Activated CD4-positive, alpha-beta T cell treated with anti-CD3 and anti-CD28 coated beads, Interleukin-2, amount 50 U/mL, for 4 hours (primary cell): ENCODE measurements at places on chromosomes 5 and 9.
A peak's percentile ranks its signal among the peaks of the same experiment; 100 is the strongest.

DNA sequence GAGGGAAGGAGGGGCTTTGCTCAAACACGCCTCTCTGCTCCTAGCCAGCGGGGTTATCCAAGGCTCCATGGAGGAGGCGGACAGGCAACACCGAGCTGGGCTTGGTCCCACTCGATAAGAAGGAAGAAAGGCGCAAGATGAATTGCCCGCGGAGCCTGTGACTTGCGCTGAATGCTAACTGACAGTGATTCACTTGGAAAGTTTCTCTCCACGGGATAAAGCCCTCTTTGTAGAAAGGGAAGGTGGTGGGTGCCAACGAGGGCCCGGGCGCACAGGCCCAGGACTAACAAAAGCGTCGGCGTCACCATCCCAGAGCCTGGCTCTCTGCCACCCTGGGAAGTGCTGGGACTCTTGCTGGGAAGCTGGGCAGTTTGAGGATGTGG lies 76.0 kb downstream of the VAV2 start:
- no peak for DNase-seq

GRCh38 chr9:77841739-77842386 lies 189.7 kb downstream of the GNAQ start:
- no peak for DNase-seq

DNA sequence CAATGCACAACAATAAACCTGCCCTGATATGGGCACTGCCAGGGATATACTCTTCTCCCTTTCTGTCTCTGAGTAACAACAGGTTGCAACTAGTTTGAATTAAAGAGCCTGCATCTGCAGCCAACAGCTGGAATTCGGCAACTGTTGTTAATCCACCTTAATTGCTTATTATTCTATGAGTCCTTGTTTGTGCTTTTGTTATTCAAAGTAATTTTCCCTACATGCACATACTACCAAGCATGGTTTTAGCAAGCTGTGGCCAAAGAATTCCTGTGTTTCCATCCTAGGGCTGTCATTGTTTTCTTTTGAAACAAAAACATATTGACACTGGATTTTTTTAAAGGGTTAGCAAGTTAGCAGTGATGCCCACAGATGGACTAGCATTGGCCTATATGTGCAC lies 171.5 kb downstream of the EFNA5 start:
- no peak for DNase-seq

- no peak for DNase-seq
These were observed 26.4 kb downstream of the ANXA1 start for GRCh38 chr9:73178044-73178443.

DNA sequence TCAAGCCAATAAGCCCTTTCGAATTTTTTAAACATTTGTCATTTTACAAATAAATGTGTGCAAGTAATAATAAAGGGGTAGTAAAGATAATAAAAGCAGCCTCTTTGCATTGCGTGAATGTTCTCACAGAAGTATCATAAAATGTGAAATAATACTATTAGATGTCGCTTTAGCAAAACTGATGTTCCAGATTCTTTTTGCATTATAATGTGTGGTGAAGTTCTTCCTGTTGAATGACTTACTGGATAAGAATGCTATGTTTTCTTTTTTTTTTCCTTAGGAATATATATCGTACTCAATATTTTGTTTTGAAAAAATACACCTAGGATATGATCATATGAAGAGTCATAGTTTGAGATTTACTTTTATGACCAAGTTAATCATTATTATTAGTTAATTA lies 85.2 kb upstream of the CDH12 start:
- no peak for DNase-seq

GRCh38 chr5:147515269-147515668 lies 5.4 kb upstream of the DPYSL3 start:
- no peak for DNase-seq

DNA sequence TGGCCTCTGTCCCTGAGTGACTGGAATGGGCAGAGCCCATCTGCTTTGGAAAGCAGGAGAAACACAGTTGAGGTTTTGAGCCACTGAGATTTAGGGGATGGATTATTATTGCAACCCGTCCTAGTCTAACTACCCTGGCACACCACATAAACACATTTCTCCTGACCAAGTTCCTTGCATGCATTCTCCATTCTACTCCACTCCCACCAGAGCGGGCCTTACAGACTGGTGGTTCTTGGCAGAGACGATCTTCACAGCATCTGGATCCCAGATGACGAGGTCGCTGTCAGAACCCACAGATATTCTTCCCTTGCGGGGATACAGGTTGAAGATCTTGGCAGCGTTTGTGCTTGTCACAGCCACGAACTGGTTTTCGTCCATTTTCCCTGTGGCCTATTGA lies 111.0 kb downstream of the DPYSL3 start:
- no peak for DNase-seq

GRCh38 chr9:10604927-10605326 lies 7.9 kb downstream of the PTPRD start:
- DNase-seq: no peak

DNA sequence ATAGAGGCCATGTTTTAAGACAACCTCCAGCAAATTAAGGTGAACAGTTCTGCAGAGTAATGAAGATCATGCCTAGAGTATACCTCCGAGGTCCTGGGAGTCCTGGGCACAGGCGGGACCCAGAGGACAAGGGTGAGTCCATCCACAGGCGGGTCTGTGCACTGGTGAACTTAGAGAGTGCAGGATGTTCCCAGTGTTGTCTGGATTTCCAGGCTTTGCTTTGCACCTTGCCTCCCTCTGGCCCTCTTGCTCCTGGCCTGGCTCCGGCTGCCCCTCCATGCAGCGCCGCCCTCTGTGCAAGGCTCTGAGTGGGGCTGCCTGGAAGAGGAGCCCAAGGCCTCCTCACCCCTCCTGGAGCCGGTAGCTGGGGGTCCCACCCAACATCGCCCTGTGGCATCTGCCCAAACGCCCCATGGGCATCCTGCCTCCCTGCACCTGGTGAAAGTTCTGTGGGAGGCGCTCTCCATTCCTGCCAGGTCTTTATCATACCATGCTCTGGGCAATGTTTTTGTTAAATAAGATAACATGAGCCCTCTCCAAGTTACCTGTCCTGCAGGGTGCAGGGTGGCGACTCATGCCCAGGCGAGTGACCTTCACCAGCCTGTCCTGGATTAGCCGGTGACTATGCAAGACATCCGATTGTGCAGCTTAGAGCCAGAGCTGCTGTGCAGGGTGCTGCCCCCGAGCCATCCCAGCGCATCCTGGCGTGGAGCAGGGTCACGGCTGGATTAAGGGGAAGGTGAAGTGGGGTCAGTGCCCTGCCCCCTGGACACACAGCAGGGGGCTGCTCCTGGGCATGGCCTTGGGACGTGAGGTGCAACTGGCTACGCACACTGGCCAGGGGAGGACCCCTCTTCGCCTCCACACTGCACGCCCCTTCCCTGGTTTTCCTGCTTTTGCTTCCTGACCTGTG lies 41.3 kb upstream of the LPCAT1 start:
- no peak for DNase-seq

DNA sequence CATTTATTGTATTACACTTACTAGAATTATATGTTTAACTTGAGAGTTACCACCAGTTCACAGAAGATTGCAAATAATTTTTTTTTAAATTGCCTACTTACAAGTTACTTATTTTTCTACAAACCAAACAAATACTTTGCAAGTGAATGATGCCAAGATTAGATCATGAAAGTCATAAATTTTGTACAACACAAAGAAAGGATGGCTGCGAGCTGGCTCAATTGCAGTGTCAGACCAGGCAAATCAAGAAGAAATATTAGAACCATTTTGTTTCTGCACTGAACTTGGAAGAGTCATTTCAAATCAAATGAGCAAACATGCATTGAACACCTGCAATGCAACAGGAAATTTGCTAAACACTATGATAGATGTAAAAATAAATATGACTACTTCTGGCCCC lies 97.3 kb downstream of the PLCXD3 start:
- no peak for DNase-seq

GRCh38 chr9:652914-653313 lies 188.6 kb upstream of the DMRT1 start:
- no peak for DNase-seq

GRCh38 chr5:133950821-133951612 lies 17.4 kb downstream of the C5orf15 start:
- DNase-seq: no peak

GRCh38 chr9:20070336-20070735 lies 281.5 kb upstream of the SLC24A2 start:
- no peak for DNase-seq

DNA sequence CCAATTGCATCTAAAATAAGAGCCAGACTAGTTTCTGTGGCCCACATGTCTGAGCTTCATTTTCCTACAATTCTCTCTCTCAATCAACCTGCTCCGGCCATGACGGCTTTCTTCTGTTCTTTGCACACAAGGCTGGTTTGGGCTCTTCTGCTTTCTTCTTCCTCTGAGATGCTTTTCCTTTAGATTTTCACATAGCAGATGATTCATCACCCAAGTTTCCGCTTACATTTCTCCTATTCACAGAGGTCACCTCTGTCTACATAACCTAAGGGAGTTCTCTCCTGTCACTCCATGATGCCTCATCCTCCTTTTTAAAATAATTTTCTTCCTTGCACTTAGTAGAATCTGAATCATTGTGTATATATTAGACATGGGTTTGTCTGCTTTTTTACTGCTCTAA lies 334.6 kb upstream of the TUSC1 start:
- no peak for DNase-seq

- no peak for DNase-seq
These were observed 726.4 kb upstream of the TYRP1 start for GRCh38 chr9:11966786-11967185.

GRCh38 chr5:141512911-141513626 lies 24.2 kb downstream of the PCDHGC5 start:
- peak; percentile 19 for DNase-seq

- no peak for DNase-seq
These were observed 33.2 kb downstream of the IDNK start for GRCh38 chr9:83656032-83656680.

GRCh38 chr9:107033966-107034365 lies 171.0 kb downstream of the ZNF462 start:
- no peak for DNase-seq

DNA sequence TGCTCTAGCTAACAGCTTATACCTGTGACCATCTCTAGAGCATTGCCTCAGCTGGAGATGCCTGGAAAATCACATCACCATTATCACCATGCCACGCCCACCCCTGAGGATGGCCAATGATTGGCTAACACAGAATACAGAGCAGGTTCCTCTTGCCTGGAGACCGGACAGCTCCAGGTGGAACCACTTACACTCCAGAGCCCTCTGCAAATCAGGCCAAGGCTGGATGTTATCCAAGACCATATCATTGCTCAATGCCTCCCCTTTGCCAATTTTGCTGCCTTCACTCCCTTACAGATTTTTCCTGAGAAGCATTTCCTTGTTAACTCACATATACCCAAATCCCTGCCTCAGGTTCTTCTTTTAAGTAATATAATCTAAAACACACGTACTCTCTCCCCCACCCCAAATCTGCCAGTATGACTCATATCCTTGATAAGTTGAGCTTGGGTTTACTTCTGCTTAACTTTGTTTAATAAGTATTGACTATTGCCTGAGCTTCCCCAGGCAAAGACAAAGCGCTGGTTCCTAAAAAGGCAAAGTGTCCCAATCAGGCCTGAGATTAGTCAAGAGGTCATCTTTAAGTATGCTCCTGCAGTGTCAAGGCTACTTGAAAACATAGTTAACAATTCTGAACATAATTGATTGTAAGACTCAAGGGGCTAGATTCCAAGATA lies 309.6 kb downstream of the EPB41L4A start:
- no peak for DNase-seq

GRCh38 chr5:57845025-57845424 lies 362.4 kb upstream of the ACTBL2 start:
- DNase-seq: no peak

DNA sequence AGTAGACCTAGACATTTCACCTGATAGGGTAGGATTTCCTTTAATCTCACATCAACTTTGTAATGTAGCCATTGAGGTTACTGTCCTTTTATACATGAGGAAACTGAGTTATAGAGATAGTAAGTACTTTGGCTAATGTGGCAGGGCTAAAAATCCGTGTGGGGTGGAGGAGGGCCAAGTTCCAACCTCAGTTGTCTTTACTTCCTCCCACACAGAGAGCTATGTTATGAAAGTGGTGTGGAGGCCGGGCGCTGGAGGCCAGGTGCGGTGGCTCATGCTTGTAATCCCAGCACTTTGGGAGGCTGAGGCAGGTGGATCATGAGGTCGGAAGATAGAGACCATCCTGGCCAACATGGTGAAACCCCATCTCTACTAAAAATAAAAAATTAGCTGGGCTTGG lies 173.3 kb downstream of the PALM2AKAP2 start:
- no peak for DNase-seq

GRCh38 chr9:83665580-83666200 lies 42.1 kb downstream of the UBQLN1 start:
- DNase-seq: no peak

DNA sequence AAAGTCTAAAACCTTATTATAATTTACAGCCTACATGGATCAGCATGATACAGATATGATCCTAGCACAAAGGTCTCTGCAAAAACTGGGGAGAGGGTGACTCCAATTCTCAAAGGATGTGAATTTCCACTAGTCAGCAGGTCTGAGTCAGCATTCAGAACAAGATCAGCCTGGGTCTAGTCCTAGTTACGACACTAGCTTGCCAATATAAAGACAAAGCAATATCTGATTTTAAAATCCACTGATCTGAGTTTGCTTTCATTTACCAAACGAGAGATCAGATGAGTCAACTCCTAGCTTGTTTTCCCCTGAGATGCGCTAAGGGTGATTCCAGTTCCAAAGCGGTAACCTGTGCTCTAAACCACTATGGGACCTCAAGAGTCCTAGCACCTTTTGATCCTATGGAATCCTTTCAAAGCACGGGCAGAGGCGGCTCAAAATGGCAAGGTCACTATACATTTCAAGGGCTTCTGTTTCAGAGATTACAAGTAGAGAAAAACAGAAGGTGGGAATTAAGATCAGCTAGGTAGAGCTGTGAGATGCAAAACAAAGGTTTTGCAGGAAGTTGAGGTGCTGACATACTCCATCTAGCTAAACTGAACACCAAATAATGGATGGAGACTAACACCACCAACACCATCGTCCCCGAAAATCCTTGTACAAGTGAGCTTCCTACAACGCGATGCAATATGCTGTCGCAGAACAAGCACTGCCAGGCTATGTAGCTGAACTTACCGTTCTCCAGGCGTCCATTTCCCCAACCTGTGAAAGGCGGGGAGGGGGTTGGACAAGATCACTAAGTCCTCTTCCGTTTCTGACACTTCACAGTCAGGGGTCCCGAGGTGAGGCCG lies 906 bp downstream of the SLC25A51 start:
- DNase-seq: no peak

- no peak for DNase-seq
These were observed 468.5 kb downstream of the TMEM232 start for GRCh38 chr5:110257971-110258370.

- DNase-seq: no peak
These were observed 7.6 kb upstream of the CXXC5 start for GRCh38 chr5:139640421-139641115.

- DNase-seq: no peak
These were observed 26.7 kb upstream of the GRIA1 start for GRCh38 chr5:153463806-153464205.
